ENCODE measurements at places on chromosomes 1 and 21. TPM values are rescaled to one million over a fixed set of nuclear protein-coding genes. Genes with fewer than 3 reads are reported as not detected.

The LGR6 gene
- not detected for total RNA-seq

The RIMKLA gene
- not detected for total RNA-seq

The TRABD2B gene
- total RNA-seq, result 1.7 TPM

The RIIAD1 gene
- total RNA-seq, result not detected

The XCL1 gene
- total RNA-seq, result not detected

The TMEM269 gene
- total RNA-seq, result 0.42 TPM

The SPATA45 gene
- total RNA-seq, result not detected

The UBL4B gene
- not detected for total RNA-seq

The FAM72B gene
- total RNA-seq, result 8.1 TPM

The NBPF9 gene
- total RNA-seq, result 29.6 TPM

The SPRR2E gene
- total RNA-seq, result not detected

The LPGAT1 gene
- 27.2 TPM for total RNA-seq

The LRRIQ3 gene
- 0.12 TPM for total RNA-seq

Data from MG63 (cell line).